Uterus (tissue), 4 donors: ENCODE measurements at places on chromosomes 6 and 20.
A peak's percentile ranks its signal among the peaks of the same experiment; 100 is the strongest.

DNA sequence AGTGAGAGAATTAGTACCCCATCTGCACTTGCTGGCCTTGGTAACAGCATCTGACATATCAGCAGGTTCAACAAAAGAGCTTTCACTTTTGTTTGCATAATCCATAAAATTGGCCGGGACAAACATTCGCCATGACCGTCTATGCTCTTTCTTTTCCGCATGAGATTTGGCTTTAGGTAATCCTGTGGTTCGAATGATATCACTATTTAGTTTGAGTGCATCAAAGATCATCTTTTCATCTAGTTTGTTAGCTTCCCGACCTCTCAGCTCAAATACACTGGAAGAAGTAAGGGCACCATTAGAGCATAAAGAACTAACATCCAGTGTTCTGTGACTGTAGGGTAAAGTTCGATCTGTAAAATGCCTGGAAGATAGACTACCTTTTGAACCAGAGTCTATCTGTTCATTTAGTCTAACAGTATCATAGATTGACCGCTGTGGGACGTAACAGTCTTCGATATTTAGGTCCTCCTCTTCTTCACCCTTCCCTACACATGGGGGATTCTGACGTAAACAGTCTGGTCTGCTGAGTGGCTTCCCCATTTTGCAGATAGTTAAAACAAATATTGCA is 101.6 kb downstream of the DST start:
- no peak for DNase-seq

GRCh38 chr6:25925876-25926275 is 4.6 kb downstream of the SLC17A2 start:
- no peak for DNase-seq

DNA sequence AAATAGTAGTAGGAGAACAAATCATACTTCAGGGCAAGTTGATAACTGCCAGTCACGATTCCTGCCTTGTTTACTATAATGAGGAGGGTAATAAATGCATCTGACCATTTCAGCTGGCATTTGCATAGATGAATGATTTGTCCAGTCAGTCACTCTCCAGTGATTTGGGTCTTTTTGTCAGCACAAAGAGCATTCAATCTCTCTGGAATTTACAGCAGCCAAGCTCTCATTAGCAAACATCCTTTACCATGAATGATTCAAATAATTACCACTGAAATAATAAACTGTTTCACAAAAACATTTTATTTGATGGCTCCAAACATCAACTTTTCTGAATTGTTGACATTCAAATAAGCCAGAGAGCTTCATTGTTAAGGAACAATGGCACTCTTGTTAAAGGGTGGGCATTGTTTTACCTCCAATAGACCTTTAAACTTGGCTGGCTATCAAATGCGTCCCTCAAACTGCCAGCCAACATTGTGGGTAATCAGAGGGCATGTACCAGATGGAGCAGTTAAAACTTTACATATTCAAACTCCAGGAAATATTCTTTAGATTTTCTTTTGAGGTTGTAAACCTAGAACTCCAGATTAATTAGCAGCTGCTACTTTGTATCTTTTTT is 30.0 kb upstream of the FBXL4 start:
- DNase-seq = no peak

DNA sequence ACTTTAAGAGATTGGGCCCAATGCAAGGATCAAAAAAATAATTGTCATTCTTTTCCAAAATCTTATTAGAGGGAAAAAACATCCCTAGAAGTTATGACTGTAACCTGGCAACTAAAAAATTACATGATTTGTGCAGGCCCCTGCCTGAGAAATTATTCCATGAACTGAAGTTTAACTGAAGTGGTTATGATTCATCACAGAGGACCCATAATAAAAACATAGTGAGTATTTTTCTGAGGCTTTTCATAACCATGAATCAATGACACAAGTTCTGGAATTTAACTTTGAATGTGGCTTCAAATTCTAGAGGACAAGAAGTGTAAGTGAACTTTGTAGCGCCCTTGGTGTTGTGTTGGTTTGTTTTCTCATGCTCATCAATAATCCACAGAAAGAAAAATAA is 31.1 kb upstream of the CARMIL1 start:
- no peak for DNase-seq

- DNase-seq = no peak
Observed at GRCh38 chr20:19750907-19751636, 7.0 kb upstream of the RIN2 start.

GRCh38 chr6:151451417-151451949 is 443 bp downstream of the RMND1 start:
- no peak for DNase-seq

DNA sequence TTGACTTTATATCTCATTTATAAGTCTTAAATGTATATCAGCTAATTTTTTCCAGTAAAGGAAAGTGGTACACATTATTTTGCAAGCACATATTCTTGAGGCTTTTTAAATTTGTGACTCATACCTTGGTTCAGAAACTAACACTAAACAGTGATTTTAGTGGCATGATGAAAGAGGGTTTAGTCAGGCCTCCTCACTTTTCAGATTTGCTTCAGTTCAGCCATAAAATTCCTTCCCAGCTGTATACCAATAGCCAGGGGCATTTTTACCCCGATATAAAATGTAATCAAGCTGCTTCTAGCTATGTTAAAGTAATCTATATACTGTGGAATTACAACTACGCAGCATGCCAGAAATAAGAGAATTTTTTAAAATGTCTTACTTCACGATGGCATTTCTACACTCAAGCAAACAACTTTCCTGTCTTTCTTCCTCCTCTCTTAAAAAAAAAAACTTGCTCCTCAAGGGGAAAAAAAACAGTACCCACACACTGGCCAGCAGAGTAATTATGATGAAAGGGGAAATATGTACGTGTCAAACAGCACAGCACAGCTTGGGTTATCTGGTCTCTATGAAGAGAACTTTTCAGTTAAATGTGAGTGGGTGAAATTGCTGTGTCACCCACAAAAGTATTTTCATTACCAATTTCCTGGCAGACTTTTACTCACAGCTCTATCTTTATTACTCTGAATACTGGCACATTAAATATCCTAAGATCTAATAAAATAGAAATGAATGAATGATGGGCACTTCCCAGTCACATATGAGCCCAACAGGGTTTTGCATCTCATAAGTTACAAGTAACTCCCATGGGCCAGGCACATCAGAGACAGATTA is 244.8 kb upstream of the TENT5A start:
- DNase-seq = no peak

DNA sequence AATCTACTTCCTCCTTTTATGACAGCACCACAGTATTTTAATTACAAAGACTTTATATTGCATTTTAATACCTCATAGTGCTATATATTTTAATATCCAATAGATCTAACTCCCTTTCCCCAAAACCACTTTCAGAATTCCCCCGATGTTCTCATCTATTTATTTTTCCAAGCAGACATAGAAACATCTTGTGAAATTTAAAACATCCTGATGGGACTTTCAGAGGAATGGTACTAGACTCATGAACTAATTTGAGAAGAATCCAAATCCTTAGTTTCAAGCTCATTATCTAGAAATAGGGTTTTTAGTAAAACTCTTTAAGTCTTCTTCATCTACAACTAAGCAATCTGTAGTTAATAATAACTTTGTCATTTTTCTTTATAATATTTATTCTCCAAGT is 97.0 kb downstream of the TRERF1 start:
- DNase-seq = no peak

DNA sequence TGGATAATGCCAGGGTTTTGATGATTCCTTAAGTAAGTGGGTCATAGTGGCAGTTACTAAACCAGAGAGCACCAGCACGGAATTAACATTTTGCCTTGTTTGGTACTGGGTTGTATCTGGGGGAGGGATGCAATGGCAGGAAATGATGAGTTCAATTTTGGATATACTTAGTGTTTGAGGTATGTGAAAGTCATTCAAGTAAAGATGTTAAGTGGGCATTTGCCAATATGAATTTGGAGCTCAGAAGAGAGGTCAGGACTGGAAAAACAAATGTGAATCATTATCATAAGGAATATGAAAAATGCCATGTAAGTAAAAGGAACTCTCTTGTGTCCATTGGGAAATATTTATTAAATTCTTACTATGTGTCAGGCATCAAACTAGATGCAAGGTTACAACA is 6.2 kb downstream of the PXT1 start:
- no peak for DNase-seq

- DNase-seq = no peak
Observed at GRCh38 chr6:123990376-123990775, 186.7 kb downstream of the NKAIN2 start.

DNA sequence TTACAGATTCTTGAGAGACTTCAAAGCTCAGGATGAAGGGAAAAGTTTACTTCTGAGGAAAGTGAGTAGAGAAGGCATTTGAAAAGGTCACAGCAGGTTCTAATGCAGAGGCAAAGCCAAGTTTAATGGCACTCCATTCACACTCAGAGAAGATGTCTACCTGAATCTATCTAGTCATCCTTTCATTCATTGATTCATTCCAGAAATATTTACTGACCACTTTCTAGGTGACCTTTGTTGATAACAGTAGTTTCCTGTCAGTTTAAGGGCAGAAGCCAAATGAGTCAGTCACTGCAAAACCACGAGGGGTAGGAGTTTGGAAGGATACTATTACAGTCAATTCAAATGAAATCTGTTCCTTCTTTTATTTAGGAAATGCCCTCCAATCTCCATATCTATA is 30.8 kb downstream of the FBXO5 start:
- DNase-seq = no peak

DNA sequence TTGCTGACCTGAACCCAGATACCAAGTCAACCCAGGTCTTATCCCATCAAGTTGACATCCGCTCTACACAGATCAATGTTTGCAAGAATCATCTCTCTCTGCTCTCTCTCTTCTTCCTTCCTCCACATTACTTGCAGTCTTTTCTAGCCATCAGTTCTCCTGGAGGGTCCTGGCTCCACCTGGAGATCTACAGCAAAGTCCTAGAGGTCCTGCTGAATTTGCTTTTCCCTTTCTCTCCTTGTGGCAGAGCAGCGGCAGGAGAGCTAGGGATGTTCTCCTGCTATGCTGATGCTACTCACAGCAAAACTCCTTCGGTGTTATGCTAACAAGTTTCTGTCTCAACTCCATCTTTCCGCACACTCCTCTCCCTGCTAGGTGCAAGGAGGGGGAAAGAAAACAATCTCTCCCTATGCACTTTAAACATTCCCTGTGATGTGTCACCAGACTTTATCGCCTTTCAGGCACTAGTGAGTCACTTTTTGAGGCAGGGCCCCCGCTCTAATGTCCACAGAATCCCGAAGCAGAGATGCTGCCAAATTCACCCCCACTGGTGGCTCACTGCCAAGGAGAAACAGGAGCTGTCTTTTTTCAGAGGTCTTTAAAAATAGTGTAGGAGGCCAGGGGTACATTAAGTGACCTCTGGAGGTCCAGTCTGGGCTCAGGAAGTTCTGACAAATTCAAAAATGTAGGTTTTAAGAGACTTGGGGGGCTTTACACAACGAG is 62.6 kb downstream of the FAM50B start:
- peak; percentile 84 for DNase-seq

GRCh38 chr20:62724692-62725595 is 16.3 kb downstream of the NTSR1 start:
- DNase-seq = no peak

DNA sequence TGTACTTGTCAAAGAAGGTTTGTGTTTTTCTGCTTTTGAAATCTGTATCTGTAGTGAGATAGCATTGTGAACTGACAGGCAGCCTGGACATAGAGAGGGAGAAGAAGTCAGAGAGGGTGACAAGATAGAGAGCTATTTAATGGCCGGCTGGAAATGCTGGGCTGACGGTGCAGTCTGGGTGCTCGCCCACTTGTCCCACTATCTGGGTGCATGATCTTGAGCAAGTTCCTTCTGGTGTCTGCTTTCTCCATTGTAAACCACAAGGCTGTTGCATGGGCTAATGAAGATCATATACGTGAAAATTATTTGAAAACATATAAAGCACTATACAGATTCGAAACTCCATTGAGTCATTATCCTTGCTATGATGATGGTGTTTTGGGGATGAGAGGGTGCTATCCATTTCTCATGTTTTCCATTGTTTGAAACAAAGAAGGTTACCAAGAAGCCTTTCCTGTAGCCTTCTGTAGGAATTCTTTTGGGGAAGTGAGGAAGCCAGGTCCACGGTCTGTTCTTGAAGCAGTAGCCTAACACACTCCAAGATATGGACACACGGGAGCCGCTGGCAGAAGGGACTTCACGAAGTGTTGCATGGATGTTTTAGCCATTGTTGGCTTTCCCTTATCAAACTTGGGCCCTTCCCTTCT is 18.4 kb downstream of the CD83 start:
- no peak for DNase-seq

DNA sequence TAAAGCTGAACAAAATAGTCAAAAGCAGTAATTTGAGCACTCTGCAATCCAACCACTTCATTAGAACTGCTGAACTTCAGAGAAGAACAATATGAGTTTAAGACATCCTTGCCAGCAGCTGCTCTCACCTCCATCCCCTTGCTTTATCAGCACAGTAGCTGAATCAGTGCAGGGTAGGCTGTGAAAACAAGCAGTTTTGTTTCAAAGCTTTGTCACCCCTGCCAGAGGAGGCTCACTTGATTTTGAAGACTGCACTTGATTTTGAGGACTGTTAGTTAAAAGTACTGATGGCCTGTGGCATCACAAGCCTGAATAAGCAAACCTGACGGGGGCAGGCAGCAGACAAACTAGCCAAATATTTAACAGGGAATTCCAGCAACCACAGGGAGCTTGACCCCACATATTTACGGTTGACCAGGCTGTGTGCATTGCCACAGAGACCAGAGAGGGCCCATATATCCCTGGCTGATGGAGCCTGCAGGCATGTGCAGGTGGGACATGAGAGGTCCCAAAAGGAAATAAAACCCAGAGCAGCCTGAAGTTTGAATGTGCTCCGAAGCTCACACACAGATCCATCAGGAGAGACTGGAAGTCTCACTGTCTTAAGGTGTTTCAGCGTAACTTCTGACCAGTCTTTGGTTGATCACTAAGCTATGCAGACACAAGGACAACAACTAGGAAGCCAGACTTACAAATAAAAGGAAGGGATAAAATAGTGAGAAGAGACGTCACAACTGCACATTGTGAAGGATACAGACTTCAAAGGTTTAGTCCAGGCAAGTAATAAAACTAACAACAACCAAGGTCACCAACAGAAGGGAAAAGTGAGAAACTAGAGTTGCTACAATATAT is 97.4 kb downstream of the PDSS2 start:
- DNase-seq = no peak

DNA sequence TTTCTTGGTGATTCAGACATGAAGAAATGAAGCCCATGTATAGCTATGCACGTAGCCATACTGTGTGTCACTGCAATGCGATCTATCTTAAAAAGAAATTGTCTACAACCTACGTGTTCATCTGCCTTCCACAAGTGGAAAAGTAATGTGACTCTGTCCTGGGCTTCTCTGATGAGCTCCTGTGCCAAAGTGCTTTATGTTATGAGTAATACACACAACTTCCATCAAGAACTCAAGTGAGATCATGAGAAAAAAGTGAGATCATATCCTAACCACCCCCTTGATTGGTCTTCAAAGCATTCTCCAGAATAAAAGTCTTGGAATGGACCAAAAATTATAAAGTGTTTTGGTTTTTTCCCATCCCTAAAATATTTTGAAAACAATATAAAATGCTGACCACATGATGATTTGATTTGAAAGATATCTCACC is 114.3 kb downstream of the DST start:
- DNase-seq = no peak

- DNase-seq = no peak
Observed at GRCh38 chr6:111468329-111469012, 14.5 kb downstream of the REV3L start.
